ENCODE measurements at places on chromosomes 13 and 19.

- DNase-seq = no peak
Measured at GRCh38 chr19:41089959-41090358, 1.7 kb downstream of the CYP2A13 start.

DNA sequence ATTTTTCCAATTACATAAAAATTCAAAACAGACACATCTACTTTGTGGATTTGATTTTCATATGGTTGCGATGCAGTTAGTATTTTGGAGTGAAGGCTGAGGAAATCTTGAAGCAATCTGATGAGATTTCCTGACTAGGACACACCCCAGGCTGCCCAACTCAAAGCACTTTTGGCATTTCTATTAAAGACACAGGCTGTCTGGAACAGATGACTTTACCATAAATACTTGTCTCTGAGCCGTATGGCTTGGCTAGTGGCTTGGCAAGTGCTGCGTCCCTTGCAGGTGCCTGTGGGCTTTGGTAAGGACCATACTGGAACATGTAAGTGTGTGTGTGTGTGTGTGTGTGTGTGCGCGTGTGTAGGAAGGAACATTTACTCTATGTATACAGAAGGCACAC, 218.8 kb downstream of the FGF9 start:
- DNase-seq = no peak

DNA sequence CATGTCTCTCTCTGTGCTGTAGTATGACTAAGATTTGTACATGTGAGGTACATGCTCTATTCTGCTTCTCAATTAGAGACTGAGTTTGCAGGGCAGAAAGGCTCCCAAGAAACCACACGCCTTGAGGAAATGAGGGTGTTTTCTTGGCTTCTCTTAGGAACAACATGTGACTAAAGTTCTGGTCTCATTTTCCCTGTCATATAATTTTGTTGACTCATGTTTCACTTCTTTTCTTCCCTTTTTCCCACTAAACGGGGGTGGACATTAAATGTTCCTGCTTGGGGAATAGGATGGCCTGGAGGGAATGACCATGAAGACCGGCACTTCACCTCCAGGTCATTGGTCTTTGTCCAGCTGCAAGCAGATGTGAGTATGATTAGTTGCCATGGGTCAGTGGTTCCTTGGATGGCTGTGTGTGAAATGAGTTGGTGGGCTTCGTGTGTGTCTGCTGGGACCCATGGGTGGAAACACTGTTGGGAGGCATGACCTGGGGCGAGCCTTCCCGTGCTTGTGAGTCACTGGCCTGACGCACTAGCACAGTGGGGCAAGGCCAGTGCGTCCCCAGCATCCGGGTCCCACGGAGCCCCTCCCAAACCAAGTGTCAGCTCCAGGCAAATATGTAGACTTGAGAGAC, 56.6 kb downstream of the COL4A1 start:
- DNase-seq = no peak

DNA sequence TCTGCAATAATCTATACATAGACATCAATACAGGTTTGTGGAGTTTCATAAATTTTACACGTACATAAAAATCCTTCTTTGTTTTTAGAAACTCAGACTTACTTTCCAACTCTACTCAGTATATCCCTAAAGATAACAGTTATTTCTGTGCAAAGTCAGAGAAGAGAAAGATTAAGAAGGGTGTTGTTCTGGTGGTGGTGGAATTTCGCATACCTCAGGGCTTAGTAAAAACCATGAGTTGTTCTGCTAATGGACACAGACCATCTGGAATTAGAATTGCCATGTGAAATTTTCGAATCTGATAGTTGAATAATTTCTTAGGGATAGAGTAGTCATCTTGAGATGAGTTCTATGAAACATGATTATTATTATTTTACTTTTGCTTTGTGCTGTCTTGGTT, 102.7 kb downstream of the ZAR1L start:
- DNase-seq = no peak

DNA sequence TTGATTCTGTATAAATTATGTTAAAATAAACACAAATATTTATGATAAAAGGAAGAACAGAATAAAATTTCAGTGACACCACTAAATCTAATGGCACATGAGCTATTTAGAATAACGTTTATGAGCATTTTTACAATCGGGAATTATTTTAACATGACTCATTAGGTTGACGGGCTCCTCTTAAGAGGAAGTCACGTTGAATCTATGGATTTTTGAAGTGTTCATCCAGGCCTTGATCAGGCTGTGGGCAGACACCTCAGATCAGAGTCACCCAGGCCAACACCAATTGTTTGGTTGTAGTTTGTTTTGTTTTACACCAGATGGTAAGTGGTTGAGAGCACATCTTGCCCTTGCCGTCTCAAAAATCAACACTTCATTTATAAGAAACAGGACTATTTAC, 257.8 kb downstream of the FOXO1 start:
- no peak for DNase-seq

- DNase-seq = no peak
Measured at GRCh38 chr13:113413898-113414282, 39.4 kb downstream of the ADPRHL1 start.

- DNase-seq = no peak
Measured at GRCh38 chr13:112055036-112055914, 11.7 kb upstream of the SOX1 start.

GRCh38 chr13:113443991-113444390, 9.3 kb downstream of the ADPRHL1 start:
- DNase-seq = no peak

DNA sequence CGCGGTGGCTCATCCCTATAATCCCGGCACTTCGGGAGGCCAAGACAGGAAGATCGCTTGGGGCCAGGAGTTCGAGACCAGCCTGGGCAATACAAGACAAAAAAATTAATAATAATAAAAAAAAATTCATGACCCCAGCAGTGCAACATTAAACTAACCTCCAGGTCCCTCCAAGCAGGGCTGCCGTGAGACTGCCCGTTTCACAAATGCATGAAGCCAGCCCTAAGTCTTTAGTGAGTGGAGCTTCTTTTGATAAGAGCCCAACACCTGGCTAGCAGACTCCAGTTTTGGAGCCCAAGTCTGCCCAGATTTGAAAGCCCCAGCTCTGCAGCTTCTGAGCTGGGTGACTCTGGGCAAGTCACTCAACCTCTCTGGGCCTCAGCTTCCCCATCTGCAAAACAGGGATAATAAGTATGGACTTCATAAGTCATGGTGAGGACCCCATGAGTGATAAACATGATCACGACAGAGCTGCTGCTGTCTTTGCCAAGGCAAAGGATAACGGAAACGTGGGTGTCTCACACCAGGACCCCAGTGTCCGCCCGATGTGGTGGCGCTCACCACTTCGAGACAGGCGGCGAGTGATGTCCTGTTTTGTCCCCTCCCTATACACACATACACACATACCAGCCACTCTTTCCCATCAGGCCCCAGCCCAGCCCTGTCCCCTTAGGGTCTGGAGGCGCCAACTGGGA, 38.4 kb upstream of the NANOS3 start:
- DNase-seq = no peak

DNA sequence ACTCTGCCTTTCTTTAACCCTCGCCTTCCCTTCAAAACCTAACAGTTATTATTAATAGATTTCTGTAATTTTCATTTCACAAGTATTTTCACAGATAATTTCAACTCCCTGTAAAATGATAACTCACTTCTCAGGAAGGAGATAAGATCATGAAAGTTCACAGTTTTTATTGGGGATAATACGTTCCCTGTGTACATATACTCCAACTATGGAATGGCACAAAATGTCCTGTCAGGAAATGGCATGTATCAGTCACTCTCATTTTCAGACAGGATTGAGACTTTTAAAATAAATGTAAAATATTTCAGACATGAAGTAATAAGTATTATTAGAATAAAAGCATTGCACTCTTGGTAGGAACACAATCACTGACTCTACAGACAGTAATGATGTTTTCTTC, 932 bp upstream of the TRAPPC2B start:
- no peak for DNase-seq

DNA sequence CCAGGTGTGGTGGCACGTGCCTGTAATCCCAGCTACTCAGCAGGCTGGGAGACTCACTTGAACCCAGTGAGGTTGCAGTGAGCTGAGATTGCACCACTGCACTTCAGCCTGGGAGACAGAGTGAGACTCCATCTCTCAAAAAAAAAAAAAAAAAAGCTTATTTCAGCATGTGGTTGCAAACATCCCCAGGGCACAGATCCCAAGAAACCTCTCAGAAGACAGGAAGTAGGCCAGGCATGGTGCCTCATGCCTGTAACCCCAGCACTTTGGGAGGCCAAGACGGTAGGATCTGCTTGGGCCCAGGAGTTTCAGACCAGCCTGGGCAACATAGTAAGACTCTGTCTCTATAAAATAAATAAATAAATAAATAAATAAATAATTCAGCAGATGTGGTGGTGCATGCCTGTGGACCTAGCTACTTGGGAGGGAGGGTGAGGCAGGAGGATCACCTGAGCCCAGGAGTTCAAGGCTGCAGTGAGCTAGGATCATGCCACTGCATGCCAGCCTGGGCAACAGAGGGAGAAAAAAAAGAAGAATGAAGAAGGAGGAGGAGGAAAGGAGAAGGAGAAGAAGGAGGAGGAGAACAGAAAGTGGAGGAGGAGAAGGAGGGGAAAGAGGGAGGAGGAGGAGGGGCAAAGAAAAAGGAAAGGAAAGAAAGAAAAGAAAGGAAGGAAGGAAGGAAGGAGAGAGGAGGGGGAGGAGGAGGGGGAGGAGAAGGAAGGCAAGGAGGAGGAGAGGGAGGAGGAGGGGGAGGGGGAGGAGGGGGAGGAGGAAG, 4.3 kb upstream of the LRRC8E start:
- no peak for DNase-seq

GRCh38 chr19:33357556-33357955, 16.0 kb upstream of the CEBPG start:
- DNase-seq = no peak

DNA sequence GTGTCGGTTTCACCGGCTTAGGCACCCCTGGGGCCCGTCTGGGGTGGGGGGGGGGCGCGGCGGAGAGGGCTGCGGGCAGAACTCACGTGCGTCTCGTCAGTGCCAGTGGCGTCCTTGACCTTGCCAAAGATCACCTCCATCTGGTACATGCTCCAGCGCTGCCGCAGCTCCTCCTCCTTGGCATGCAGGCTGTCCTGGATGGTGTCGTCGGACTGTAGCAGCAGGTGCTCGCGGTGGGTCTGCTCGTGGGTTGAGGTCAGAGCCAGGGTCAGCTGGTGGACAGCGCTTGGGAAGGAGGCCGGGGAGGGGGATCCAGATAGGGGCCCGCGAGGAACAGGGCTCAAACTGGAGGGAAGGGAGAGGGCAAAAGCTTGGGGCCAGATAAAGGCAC, 4.7 kb upstream of the RGL3 start:
- DNase-seq = no peak

- DNase-seq = peak; percentile 40
Measured at GRCh38 chr19:24033963-24034342, 53.0 kb upstream of the ZNF254 start.

GRCh38 chr13:42574011-42574410, at the start of gene TNFSF11:
TNFSF11 (plus strand) TSS chr13:42574152; CDS start chr13:42574304, 152 bp downstream.
- peak; percentile 59 for DNase-seq

GRCh38 chr13:99157046-99157445, 43.6 kb upstream of the UBAC2 start:
- no peak for DNase-seq

GRCh38 chr13:78758549-78758948, 99.6 kb upstream of the OBI1 start:
- DNase-seq = no peak

- no peak for DNase-seq
Measured at GRCh38 chr13:32391101-32391619, 36.8 kb downstream of the N4BP2L1 start.

- no peak for DNase-seq
Measured at GRCh38 chr19:5452594-5453565, 2.3 kb upstream of the ZNRF4 start.

GRCh38 chr19:39150807-39151600, 25.4 kb downstream of the PAK4 start:
- no peak for DNase-seq

DNA sequence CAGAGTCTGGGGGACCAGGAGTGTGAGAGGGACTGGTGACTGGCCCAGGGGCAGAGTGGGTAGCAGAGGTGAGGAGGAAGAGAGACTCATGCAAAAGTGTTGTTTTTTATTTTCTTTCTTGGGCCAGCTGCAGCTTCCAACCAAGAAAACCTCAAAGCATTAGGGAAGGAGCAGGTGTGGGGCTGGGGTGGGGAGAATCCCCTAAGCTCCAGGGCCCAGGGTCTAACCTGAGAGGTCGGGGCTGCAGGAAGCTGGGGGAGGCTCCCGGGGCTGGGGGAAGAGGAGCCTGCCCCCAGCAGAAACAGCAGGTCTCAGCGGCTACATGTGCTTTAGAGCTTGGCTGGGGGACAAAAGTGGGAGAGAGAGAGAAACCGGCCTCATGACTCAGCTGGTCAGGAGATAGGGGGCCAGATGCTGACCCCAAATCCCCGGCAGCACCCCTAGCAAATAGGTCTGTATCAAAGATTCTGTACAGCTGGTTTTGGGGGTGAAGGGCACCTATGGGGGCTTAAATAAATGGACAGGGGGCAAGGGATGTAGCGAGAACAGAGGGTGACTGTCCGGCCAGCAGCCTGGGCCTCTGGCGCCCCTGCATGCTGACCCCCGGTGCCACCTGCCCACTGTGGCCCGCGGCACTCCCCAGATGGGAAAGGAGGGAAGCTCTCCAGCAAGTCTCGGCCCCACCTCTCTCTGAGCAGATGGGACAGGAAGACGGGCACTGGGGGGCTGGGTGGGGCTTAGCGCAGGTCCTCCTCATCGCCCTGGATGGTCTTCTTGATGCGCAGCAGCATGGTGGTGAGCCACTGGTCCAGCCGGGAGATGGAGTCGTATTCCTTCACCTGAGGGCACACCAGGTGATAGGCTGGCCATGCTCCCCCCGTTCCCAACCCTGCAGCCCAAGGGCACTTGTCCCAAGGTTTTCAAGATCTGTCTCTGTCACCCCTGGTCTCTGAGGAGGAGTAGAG, 3.8 kb upstream of the KPTN start:
- peak; percentile 50 for DNase-seq

DNA sequence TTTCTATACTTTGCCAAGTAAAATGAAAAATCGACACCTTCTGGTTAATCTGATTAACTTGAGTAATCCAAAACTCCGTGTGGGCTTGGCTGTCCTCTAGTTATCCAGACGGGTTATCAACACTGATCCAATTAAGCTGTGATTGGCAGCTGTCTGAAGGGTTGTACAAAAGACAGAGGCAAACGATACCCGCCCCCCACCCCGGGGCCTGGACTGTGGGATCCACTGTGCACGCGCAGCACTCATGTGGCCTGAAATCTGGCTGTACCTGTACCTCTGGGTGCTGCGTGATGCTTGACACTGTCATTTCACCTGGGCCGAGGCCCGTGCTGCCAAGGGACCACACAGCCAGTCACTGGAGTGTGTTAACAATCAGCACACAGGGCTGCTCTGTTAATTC, 53.5 kb downstream of the COL4A2 start:
- no peak for DNase-seq

- DNase-seq = no peak
Measured at GRCh38 chr19:2375353-2376121, 15.5 kb downstream of the TMPRSS9 start.

GRCh38 chr19:56193981-56194640, 3.5 kb downstream of the ZSCAN5B start:
- no peak for DNase-seq

GRCh38 chr13:23392313-23392712, 41.2 kb downstream of the SACS start:
- DNase-seq = no peak

GRCh38 chr13:108095036-108095435, 120.3 kb downstream of the LIG4 start:
- DNase-seq = no peak

Data from GM10248 (cell line).